Liver (tissue), 10 donors: ENCODE measurements at places on chromosomes 4 and X. TPM values are rescaled to one million over a fixed set of nuclear protein-coding genes. Genes with fewer than 3 reads are reported as not detected.

DNA sequence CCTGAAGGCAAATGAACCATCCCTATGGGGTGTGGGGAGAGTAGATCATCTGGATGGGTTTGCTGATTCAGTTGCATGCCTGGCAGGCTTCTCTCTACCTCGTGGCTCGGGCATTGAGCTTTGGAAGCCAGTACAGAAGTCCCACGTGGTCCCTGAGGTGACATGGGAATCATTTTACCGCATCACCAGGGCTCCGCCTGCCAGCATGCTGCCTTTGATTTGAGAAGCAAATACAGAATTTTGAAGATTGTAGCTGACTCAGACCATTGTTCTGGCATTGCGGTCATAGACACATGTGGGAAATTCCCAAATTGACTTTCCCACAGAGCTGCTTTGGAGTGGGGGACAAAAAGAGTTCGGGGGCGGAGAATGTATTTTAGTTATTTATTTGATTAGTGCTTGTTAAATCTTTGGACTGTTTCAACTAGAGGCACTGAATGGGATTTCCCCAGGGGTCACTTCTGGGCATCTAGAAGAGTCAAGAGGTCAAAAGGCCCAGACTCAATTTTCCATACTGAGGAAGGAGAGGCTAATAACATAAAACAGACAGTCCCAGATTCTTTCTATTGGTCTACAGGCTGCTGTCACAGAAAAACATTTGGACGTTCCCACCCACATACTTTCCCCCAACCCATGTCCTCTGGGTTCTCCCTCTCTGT is 79.3 kb downstream of the NHSL2 start:
- H3K36me3 ChIP-seq = no peaks in the 10 kb centered on the region
- no peak overlapping the region for H3K27ac ChIP-seq

DNA sequence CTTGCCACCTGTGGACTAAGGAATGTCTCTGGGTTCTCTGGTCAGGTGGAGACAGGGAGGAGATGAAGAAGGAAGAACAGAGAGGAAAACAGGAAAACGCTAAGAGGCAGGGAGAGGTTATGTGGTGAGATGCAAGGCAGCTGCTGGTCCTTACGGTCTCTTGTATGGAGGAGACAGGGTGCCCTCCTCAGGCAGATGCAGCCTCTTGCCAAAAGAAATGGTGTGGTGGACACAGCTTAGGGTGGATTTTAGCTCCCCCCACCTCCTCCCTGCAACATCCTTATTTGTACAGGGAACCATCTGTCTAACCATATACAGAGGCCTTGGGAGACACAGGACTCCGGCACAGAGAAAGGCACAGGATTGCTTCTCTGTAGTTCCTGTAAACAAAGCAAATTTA is 9.7 kb downstream of the OCIAD2 start:
- H3K27me3 ChIP-seq = no peaks in the 10 kb centered on the region
- DNase-seq = no peak
- H3K27ac ChIP-seq = no peak overlapping the region
- H3K4me1 ChIP-seq = no peaks in the 10 kb centered on the region
- no peak overlapping the region for H3K4me3 ChIP-seq

- no peak overlapping the region for H3K27ac ChIP-seq
- DNase-seq = no peak
- H3K27me3 ChIP-seq = no peaks in the 10 kb centered on the region
- H3K4me1 ChIP-seq = no peaks in the 10 kb centered on the region
These were observed 18.5 kb upstream of the AP1AR start for GRCh38 chr4:112213091-112213490.

DNA sequence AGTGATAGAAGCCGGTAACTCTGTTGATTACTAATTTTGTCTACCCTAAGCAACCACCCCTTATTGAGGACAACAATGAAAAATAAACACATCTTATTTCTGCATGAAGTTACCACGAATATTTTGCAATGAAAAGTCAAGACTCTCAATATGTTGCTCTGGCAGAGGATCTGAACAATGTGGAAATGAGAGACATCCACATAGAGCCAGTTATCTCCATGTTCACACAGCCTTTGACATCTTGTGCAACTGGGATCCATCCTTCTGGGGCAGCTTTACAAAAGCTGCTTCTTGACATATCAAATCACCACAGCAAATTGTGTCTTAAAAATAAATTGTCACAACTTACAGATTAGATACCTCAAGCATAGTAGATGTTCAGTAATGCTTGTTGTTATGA is 10.2 kb downstream of the EDNRA start:
- no peaks in the 10 kb centered on the region for H3K4me1 ChIP-seq
- no peaks in the 10 kb centered on the region for H3K27me3 ChIP-seq
- H3K27ac ChIP-seq = no peak overlapping the region
- no peak overlapping the region for H3K4me3 ChIP-seq
- no peak for DNase-seq

DNA sequence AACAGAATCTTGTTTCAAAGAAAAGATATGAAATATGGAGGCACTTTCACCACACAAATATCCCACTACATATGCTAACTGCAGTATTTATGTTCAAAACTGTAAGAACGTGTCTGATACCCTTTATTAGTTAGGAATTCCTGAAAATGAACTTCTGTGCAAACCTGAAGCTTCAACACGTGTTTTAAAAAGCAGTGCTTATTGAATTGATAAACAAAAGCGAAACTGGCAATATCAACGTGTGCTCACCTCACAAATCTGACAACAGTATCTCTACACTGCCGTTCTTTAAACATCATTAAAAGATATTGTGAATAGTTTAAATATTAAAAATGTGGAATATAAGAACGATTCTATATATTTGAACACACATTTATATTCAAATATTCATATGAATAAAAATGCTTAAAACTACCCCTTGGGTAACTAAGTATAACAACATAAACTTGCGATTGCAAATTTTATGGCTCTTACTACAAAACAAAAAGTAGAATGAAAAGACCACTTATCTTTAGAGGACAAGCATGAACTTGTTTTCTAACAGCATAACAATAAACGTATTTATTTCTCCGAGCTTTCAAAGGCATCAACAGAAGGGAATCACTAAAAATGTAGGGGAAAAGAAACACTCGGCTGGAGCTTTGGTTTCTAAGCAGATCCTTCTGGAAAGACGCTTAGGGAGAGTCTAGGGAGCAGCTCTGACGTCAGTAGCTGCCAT is at the start of gene LRP2BP:
Gene LRP2BP, minus strand, starts transcription at position 687 of the 718 bp plus-strand sequence. CDS start 17,738 bp downstream, outside the sequence.
- no peak for DNase-seq
- peak within 1 kb of the TSS; percentile 67 for H3K4me3 ChIP-seq
- no peaks in the 10 kb centered on the region for H3K27me3 ChIP-seq
- peak within 1 kb of the TSS; percentile 100 for H3K27ac ChIP-seq

- H3K27ac ChIP-seq = no peak overlapping the region
- no peak for DNase-seq
- no peak overlapping the region for H3K4me3 ChIP-seq
These were observed 27.2 kb downstream of the LIN54 start for GRCh38 chr4:82983444-82983843.

- no peaks in the 10 kb centered on the region for H3K27me3 ChIP-seq
These were observed 62.8 kb downstream of the FAM9B start for GRCh38 chrX:8971116-8971515.

GRCh38 chr4:137474711-137475301 is 57.5 kb downstream of the PCDH18 start:
- no peaks in the 10 kb centered on the region for H3K36me3 ChIP-seq
- H3K4me3 ChIP-seq = no peak overlapping the region
- H3K27me3 ChIP-seq = no peaks in the 10 kb centered on the region
- H3K27ac ChIP-seq = no peak overlapping the region

- peak within 1 kb of the TSS; percentile 88 for H3K27ac ChIP-seq
- H3K4me3 ChIP-seq = peak within 1 kb of the TSS; percentile 97
- peak; percentile 91 for DNase-seq
- H3K4me1 ChIP-seq = peaks cover 37% of the 10 kb centered on the region
- peaks cover 1% of the 10 kb centered on the region for H3K36me3 ChIP-seq
- H3K27me3 ChIP-seq = no peaks in the 10 kb centered on the region
These were observed at the start of gene POLR2B for GRCh38 chr4:56978750-56979303. POLR2B (plus strand) TSS chr4:56978896; CDS start chr4:56978986, 90 bp downstream.

DNA sequence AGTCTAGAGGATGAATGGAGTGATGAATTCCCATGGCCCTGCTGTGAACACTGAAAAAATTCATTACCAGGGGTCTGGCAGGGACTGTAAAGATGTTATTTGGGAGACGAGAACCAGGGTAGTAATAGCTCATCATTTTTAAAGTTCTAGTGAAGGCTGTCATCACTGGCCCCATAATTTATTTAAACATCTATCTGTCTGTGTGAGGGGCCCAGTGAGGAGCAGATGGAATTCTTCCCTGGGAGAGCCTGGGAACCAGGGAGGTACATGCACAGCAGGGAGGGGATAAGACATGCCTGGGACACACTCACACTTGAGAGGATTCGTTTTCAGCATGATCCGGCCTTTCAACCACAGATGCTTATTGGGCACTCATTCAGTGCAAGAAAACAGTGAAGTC is 162.0 kb downstream of the PDGFRA start:
- no peak for DNase-seq
- no peaks in the 10 kb centered on the region for H3K4me1 ChIP-seq
- H3K27ac ChIP-seq = no peak overlapping the region
- no peak overlapping the region for H3K4me3 ChIP-seq
- no peaks in the 10 kb centered on the region for H3K27me3 ChIP-seq

GRCh38 chr4:93646233-93646930 is 182.2 kb upstream of the ATOH1 start:
- no peak overlapping the region for H3K4me3 ChIP-seq
- H3K4me1 ChIP-seq = no peaks in the 10 kb centered on the region
- H3K27ac ChIP-seq = no peak overlapping the region
- no peaks in the 10 kb centered on the region for H3K36me3 ChIP-seq

DNA sequence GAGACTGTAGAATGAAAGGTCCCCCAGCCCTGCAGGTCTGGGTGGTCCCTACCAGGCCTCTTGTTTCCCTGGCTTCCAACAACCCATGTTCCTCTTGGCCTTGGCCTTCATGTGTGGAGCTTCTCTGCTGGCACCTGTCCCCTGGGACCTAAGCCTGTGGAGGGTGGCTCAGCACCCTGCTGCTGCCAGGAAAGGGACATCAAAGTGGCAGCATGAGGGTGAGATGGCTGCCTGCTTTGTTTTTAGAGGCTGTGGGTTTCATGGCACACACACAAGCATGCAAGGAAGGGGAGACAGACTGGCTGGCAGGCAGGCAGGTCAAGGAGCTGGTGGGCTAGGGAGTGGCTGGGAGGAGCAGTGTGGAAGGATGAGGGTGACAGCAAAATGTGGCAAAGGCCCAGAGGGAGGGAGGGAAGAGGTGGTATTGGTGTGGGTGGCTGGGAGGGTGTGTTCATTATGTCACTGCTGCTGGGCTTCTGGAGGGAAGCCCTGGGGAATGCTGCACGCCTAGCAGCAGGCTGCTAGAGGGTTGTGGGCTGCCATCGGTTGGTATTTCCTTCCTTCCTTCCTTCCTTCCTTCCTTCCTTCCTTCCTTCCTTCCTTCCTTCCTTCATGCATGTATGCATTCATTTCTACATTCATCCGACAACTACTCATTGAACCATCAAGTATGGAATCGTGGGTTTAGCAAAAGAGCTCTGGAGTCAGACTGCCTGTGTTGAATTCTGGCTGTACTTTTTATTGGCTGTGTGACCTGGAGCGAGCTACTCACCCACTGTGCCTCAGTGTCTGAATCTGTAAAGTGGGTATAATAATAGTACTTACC is 128.7 kb upstream of the PJA1 start:
- H3K27ac ChIP-seq = no peak overlapping the region
- H3K4me3 ChIP-seq = no peak overlapping the region
- no peak for DNase-seq
- no peaks in the 10 kb centered on the region for H3K27me3 ChIP-seq

GRCh38 chr4:170035845-170036244 is 9.7 kb upstream of the MFAP3L start:
- no peaks in the 10 kb centered on the region for H3K27me3 ChIP-seq
- H3K4me1 ChIP-seq = peaks cover 10% of the 10 kb centered on the region
- DNase-seq = no peak
- no peak overlapping the region for H3K27ac ChIP-seq
- H3K4me3 ChIP-seq = no peak overlapping the region
- no peaks in the 10 kb centered on the region for H3K36me3 ChIP-seq

DNA sequence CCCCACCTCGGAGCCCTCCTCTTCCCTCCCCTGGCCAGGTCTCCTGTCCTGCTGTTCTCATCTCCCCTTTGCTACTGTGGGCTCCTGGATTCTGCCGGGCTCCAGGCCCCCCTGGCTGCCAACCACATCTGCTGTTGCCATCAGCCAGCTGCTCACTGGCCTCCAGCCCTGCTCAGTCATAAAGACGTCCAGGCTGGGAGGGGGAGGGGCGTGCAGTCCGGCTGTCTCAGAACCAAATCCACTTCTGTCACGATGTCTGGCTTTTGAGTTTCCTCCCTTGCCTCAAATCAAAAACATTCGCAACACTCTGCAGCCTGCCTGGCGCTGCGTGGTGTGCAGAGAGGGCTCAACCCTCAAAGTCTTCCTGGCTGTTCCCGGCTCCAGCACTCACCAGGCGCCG is 7.1 kb downstream of the RASL11B start:
- DNase-seq = no peak
- H3K27me3 ChIP-seq = no peaks in the 10 kb centered on the region
- H3K4me1 ChIP-seq = no peaks in the 10 kb centered on the region
- no peak overlapping the region for H3K27ac ChIP-seq
- peaks cover 1% of the 10 kb centered on the region for H3K36me3 ChIP-seq

GRCh38 chr4:76216524-76216923 is 2.9 kb upstream of the SCARB2 start:
- H3K27me3 ChIP-seq = no peaks in the 10 kb centered on the region
- H3K4me1 ChIP-seq = peaks cover 68% of the 10 kb centered on the region
- H3K27ac ChIP-seq = peak overlapping the region; percentile 82
- H3K36me3 ChIP-seq = no peaks in the 10 kb centered on the region
- DNase-seq = no peak

DNA sequence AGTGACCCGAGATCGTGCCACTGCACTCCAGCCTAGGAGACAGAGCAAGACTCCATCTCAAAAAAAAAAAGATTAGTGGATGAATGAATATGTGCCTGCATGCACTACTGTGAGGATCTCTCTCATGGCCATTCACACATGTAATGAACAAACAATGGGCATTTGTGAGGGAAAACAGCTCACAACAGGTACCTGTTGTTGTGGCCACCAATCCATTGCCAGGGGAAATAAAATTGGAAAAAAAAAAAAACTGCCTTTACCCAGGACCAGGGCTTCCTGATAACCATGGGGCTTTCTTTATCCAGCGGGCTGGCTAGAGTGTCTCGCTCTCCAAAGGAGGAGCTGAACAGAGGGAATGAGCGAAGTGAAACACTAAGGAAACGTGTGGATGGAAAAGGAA is 7.4 kb downstream of the SCD5 start:
- no peak overlapping the region for H3K27ac ChIP-seq
- H3K27me3 ChIP-seq = no peaks in the 10 kb centered on the region
- DNase-seq = no peak
- H3K36me3 ChIP-seq = no peaks in the 10 kb centered on the region

Gene PRRG3
- total RNA-seq = under 0.01 TPM

Gene L1CAM
- 0.59 TPM for total RNA-seq

Gene DMP1
- not detected for total RNA-seq

Gene RAI2
- 0.14 TPM for total RNA-seq

Gene ZFP42
- total RNA-seq = not detected

Gene MTTP
- total RNA-seq = 193 TPM

Gene USP51
- total RNA-seq = 6.7 TPM

Gene TECRL
- not detected for total RNA-seq
